ENCODE measurements at places on chromosomes 7 and 10. TPM values are rescaled to one million over a fixed set of nuclear protein-coding genes. Genes with fewer than 3 reads are reported as not detected.

Gene NPC1L1
- total RNA-seq, result not detected

Gene PRKG1
- 1.6 TPM for total RNA-seq

Gene CALY
- not detected for total RNA-seq

Gene TMEM26
- 2.9 TPM for total RNA-seq

Gene ECHS1
- 105 TPM for total RNA-seq

Gene WEE2
- not detected for total RNA-seq

Gene C10orf105
- total RNA-seq, result not detected

Gene RBM33
- 19.1 TPM for total RNA-seq

Gene VIPR2
- not detected for total RNA-seq

Gene C10orf62
- not detected for total RNA-seq

Gene APBB1IP
- total RNA-seq, result 0.47 TPM

Gene MSMB
- not detected for total RNA-seq

Measured in glomerular endothelial cell (primary cell).